ENCODE measurements at places on chromosomes 7 and 10.

DNA sequence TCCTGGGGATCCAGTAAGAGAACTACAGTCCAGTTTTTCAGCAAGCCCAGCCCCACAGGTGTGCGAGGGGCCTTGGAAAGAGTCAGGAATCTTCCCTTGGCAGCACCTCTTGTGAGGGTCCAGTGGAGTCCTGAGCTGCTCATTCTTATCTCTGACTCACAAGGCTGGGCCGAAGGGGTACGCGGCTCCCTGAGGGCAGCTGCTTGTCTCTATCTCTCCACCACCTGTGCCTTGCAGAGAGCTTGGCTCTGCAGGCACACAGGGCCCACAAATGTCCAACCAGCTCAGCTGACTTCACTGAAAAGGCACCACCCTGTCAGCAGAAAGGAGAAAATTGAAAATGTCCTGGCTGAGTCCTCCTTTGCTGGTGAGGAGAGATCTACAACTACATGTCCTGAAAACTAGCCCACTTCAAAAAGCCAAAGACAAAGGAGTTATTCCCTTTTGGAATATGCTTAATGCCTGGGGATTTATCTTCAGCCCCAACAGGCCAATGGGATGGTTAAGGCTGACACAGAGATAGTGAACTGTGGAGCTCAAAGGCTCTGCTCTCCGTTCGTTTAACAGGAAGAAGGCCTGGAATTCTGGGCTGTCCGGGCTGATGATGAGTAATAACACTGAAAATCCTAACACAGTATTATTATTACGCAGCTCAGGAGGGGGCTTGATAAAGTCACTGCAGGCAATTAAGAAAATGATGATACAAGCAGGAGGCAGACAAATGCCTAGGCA lies 23.4 kb downstream of the UROS start:
- DNase-seq = no peak

- DNase-seq = no peak
Measured at GRCh38 chr7:149753375-149754233, 19.8 kb downstream of the ZNF467 start.

GRCh38 chr7:74708569-74709275 lies 51.2 kb downstream of the GTF2I start:
- no peak for DNase-seq

GRCh38 chr10:124221356-124222317 lies 128.2 kb upstream of the CHST15 start:
- no peak for DNase-seq

DNA sequence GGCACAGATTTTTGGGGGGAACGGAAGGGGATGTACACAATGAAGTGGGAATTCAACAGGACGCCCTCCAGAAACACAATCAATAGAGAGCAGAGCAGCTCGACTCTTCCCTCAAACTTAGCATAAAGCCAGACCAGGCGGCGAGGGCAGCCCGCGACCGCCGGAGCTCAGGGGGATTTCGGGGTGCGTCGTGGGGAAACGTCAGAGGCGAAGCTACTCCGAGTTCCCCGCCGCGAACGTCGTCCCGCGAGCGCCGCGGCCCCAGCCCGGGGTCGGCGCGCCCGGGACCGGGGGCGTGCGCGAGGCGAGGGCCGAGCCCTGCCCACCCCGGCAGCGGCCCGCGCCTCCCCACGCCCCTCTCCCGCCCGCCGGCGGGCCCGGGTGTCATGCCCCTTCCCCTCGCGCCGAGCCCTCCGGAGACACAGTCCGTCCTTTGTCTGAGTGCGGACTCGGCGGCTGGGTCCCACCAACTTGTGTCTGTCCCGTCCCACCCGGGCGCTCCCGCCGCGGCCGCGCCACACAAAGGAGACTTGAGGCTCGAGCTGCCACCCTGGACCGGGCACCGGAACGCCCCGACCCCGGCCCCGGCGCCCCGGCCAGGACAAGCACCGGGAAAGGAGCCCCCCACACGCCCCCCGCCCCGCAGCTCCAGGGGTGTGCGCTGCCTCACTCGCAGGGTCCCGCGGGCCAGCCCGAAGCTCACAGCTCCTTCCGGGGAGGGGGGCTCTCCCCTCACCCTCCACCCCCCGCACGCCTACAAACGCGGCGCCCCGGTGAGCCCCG lies 634 bp downstream of the EZH2 start:
- DNase-seq = peak; percentile 62

DNA sequence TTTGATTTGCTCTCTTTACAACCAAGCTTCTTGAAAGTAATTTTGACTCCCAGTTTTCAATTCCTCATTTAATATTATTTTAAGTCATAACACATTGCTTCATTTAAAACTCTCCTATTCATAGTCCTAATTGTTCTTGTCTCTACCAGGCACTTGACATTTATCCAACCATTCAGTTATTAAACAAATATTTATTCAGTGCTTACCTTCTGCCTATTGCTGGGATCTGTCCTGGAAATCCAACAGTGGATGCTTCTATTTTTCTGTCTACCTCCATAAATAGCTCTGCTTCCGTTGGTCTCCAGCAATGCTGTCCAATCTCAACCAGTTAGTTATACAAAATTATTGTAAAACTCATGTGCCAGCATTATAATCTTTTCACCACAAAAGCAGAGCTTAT lies 615.1 kb downstream of the ZWINT start:
- no peak for DNase-seq

DNA sequence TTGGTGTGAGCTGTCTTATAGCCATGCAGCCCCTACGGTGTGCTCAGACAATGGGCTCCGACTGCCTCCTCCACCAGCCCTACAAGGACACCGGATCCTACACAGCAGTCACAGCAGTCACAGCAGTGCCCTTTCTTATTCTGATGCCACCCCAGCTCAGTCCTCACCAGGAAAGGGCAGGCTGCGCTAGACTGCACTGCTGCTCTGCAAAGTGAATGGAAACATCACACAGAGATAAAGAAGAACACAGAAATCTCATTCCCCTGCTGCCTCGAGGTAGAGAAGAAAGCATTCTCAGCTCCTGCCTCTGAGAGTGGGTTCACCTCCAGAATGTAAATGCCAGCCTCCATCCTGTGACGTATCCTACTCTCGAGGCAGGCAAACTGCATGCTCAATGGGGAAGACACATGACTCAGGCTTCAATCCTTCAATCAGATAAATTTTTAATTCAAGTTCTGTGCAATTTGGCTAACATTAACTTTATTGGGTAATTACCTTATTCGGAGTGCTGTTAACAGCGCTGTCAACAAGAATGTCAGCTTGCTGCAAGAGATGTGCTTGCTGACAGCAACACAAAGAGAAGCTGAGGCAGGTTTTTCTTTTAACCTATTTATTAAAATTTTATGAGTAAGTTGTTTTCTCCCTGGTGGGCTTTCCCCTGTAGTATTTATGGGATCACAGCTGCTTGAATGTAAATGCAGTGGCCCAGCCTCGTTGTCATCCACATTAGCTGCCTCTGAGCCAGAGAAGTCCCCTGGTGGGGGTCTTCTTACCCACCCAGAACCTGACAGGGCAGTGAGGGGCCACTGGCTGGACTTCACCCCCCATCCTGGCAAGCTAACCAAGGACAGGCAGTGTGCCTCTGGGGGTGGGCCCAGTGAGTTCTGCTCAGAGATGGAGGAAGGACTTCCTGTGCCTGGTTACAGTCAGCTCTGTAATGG lies 241.3 kb upstream of the KMT2E start:
- no peak for DNase-seq

- no peak for DNase-seq
Measured at GRCh38 chr10:125208854-125209565, 48.6 kb upstream of the CTBP2 start.

DNA sequence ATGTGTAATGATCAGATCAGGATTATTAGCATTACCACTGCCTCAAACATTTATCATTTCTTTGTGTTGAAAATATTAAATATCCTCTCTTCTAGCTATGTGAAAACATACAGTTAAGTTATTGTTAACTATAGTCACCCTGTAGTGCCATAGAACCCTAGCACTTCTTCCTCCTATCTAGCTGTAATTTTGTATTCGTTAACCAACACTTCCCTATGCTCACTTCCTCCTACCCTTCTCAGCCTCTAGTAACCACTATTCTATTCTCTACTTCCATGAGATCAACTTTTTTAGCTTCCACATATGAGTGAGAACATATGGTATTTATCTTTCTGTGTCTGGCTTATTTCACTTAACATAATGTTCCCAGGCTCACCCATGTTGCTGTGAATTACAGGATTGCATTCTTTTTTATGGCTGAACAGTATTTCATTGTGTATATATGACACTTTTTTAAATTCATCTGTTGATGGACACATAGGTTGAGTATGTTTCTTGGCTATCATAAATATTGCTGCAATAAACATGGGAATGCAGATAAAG lies 132.7 kb upstream of the RHOBTB1 start:
- DNase-seq = no peak

GRCh38 chr7:114644455-114644854 lies 229.8 kb downstream of the FOXP2 start:
- no peak for DNase-seq

GRCh38 chr7:144388950-144389349 lies 14.5 kb downstream of the NOBOX start:
- no peak for DNase-seq

GRCh38 chr10:60572511-60573194 lies 183.0 kb upstream of the ANK3 start:
- DNase-seq = no peak

- DNase-seq = no peak
Measured at GRCh38 chr7:55052081-55052480, 33.3 kb downstream of the EGFR start.

- no peak for DNase-seq
Measured at GRCh38 chr7:5382281-5382892, 41.2 kb downstream of the TNRC18 start.

DNA sequence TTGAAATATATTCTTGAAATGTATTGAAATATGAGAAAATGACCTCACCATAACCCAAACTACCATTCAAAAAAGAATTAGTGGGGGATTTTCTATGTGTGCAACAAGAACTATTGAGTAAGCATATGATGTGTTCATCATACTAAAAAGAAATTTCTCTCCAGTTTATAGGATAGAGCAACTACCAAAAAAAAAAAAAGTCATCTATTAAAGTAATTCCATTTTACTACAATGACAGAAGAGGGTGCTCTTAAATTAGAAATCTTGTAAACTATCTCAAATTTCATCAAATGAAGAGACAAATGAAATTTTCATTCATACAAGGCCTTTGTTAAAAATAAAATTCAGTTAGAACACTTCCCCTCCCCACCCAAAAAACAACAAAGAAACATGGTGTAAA lies 195.4 kb upstream of the PLXDC2 start:
- DNase-seq = no peak

DNA sequence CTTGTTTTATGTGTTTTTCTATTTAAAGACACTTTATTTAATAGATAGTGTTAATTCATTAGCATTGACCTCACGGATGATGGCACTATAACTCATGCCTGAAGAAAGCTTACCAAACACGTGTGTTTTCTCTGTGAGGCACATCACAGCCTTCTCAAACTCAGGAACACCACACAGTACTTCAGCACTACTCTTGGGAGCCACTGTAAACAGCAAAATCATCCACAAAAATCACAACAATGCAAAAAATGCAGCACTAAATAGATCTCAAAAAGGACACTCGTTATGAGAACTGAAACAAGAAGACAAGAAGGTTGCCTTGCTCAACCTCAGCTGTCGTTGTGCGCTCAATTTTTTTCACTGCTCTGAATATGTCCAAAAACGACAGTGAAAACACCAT lies 12.0 kb upstream of the PARP12 start:
- DNase-seq = no peak

GRCh38 chr10:107169516-107169915 lies 5.0 kb upstream of the SORCS1 start:
- no peak for DNase-seq

DNA sequence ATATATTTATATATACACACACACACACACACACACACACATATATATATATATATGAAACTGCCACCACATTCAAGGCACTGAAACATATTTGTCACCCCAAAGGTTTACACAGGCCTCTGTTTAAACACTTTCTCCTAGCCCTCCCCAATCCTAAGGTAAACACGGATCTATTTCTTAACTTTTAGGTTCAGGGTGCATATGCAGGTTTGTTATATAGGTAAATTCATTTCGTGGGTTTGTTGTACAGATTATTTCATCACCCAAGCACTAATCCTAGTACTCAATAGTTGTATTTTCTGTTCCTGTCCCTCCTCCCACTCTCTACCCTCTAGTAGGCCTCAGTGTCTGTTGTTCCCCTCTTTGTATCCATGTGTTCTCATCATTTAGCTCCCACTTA lies 305.0 kb downstream of the GPR37 start:
- DNase-seq = no peak

DNA sequence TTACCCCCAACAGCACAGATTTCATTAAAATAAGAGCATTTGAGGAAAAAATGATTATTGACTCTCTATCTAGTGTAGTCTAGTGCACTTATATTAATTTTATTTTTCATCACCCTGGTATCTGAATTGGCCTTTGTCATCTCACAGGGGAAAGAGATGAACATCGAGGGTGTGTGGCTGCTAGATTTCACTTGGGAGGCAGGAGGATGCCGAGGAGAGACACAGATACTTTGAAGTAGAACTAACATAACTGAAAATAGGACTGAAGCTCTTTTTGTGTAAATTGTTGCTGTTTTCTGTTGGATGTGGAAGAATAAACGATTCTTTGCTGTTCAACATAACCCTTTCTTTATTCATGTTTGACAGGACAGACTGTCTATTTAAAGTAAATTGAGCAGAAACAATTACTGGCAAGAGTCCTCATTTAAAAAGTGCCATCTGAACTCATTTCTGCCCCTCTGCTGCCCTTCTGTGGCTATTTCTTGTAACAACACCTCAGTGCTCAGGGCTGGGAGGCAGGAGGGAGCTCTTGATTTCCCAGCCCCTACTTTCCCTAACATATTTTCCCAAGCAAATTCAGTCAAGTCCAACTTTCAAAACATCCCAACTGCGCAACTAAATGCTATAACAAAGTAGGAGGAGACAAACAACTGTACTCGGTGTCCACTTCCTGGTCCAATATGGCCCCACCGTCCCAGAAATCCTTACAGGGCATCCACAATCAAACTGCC lies 15.6 kb downstream of the LYZL1 start:
- DNase-seq = no peak

DNA sequence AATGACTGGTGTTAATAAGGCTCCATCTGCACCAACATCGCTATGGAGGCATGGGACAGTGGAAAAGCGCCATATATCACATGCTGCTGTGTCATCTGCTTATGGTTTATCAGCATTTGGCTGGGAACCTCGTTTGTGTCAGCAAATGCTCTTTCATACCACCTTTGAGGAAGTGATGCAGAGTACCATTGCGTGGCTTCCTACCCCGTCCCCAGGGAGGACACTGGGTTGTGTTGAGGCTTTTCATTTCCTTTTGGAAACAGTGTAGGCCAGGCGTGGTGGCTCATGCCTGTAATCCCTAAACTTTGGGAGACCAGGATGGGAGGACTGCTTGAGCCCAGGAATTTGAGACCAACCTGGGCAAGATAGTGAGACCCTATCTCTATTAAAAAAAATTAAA lies 6.8 kb downstream of the TACR2 start:
- no peak for DNase-seq

DNA sequence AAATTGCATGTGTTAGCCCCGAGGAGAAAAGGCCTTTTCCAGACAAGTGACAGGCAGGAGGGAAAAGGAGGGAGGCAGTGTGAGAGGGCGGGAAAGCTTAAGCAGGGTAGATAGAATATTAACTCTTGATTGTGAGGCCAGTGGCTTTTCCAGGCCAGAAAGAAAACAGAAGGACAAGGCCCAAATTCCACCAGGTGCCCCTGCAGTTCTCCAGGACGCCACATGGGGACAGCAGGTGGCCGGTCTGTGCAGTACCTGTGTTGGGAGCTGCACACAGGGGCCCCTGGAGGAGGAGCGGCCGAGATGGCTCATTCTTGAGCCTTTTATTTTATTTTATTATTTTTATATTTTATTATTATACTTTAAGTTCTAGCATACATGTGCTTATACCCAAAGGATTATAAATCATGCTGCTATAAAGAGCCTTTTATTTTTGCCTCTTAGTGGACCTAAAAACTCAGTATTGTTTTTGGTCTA lies 141.3 kb upstream of the KLF14 start:
- DNase-seq = no peak
